GOT3 (cell line): ENCODE measurements at places on chromosomes 11 and 22.

DNA sequence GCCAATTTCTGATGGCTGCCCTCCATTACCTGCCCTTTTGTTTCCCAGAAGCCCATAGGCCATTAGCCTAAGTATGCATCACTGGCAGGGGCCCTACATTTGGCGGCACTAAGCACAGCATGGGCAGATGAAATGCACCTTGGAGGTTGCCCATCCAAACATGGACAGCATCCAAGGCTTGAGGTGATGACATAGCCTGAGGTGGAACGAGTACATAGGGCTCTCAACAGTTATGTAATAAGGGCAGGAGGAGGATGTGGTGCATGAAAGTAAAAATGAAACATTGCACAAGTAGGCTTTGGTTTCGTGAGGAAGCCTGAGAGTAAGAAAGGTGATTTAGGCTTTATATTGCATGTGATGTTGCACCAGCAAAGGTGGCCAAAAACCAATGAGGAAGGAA, 148.1 kb downstream of the FAM76B start:
- DNase-seq = no peak

GRCh38 chr11:109062445-109062844, 359.5 kb upstream of the C11orf87 start:
- DNase-seq = no peak

GRCh38 chr11:44557464-44557863, 8.0 kb upstream of the CD82 start:
- DNase-seq = no peak

DNA sequence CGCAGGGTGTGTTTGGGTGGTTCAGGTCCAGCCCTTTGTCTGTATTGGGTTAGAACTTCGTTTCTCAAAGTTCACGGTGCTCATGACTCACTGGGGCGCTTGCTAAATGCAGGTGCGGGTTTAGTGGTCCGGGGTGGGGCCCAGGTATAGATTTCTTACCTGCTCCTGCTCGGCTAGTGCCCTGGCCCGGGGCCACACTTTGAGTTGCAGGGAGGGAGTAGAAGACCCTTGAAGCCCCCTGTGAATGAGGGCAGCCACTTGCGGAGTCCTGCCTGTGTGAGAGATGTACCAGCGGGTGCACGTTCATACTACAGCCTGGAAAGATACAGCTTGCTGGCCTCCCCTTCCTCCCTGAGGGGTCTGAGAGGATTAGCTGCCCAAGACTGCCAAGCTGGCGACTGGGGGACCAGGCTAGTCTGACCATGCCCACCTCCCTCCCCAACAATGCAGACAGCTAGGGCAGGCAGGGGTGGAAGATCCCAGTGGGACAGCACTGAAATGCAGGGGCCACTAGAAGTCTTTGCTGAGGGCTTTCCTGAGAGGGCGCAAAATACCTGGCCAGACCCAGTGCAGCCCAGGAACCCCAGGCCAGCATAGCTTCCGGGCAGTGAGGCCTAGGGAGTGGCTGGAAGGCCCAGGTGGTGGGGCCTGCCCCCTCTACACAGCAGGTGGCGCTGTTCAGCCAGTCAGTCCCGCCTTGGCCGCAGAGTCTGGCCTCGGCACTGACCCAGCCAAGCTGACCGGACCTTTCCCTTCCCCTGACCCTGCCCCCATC, 5.1 kb upstream of the MYRF start:
- no peak for DNase-seq

DNA sequence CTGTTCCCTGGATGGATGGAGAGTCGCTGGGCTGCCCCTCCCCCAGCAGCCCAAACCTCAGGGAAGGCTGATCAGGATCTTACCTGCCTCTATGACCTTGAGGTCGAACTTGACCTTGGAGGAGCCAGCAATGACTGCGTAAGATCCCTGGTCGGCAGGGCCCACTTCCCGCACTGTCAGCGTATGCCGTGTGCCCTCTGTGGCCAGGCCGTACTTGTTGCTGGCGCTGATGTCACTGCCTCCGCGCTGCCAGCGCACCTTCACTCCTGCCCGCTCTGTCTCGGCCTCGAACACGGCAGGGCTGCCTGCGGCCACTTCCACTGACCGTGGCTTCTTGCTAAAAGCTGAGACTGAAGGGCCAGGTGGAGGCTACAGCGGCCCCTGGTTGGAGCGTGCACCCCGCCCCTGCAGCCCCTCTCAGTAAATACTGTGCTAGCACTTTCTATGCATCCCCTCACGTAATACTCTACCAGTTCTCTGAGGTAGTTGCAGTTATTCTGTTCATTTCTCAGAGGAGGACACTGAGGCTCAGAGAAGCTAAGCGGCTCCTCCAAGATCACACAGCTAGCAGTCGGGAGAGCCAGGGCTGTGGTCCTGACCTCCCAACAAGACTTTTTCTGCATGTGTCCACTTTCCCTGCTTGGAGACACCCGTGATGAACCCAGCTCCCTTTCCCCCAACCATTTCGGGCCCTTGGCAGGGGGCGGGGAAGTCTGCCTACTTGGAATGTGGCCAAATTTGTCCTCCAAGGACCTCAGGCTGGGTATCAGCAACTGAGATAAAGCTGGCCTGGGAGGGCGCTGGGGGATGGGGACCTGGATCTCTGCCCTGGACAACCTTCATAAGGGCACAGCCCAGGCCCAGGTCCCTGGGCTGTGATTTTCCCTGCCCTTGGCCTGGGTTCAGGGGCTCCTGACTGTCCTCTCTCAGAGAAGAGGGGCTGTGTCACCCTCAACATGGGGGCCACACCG, 1.1 kb downstream of the MYBPC3 start:
- no peak for DNase-seq

DNA sequence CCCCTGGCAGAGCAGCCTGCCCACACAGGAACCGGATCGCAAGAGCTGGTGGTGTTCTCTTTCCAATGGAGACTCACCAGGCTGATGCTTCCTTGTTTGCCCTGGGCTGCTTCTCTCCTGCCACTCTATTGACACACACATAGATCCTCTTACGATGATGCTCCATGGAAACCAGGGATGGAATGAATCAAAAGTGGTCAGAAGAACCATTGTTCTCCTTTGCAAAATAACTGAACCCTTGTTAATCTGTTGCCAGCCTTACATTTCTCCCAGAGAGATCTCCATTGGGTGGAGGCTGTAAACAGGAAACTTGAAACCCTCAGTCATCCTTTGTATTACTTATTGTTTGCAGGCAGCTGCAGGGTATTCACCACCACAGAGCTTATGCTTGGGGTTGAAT, 24.6 kb upstream of the LDLRAD3 start:
- DNase-seq = no peak

DNA sequence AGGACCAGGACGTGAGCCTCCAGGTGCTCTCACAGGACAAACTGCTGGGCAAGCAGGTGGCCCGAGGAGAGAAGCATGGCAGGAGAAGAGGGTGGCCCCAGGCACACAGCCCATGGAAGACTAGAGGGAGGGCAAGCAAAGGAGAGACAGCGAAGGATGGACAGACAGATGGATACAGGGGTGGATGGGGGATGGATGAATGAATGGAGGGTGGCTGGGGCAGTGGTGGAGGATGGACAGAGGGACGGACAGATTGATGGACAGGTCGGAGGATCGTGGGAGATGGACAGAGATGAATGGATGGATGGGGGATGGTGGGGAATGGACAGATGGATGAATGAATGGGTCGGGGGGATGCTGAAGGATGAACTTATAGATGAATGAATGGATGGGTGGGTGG, 22.7 kb downstream of the ARVCF start:
- DNase-seq = no peak

DNA sequence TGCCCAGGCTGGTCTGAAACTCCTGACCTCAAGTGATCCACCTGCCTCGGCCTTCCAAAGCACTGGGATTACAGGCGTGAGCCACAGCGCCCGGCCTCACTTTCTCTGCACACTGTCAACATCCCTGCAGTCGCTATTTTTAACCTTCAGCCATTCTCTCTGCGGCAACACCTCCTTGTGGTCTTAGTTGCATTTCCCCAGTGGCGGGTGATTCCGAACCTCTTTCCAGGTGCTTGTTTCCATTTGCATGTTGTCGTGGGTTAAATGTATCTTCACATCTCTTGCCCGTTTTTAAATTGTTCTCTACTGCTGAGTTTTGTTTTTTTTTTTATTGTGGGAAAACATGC, 2.2 kb upstream of the SCT start:
- no peak for DNase-seq

DNA sequence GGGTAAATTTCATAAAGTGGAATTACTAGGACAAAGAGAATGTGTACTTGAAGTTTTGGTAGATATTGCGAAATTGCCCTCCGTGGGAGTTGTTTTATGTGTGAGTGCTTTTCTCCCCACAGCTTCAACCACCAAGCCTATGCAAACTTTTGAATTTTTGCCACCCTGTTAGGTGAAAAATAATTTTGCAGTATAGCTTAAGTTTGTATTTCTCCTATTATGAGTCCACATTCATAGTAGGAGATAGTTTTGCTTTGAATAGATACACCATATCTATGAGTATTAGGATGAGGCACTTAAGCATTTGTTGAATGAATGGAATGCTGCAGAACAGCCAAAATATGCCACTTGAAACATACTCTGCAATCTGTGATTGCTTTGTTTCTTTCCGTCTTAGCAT, 43.6 kb downstream of the UVRAG start:
- DNase-seq = no peak

DNA sequence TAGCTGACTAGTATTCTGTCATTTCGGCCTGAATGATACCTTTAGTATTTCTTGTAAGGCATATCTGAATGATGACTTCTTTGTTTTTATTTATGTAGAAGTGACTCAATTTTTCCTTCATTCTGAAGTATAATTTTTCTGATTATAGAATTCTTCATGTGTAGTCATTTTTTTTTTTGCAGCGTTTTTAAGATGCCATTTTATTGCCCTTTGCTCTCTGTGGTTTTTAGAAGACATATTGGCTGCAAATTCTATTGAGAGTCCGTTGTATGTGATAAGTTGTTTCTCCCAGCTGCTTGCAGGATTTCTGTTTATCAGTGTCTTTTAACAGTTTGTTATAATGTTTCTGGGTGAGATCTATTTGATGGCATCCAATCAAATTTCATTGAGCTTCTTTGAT, 1224.8 kb downstream of the JRKL start:
- DNase-seq = no peak

- DNase-seq = no peak
Observed at GRCh38 chr11:114244726-114245394, 51.3 kb upstream of the NNMT start.

DNA sequence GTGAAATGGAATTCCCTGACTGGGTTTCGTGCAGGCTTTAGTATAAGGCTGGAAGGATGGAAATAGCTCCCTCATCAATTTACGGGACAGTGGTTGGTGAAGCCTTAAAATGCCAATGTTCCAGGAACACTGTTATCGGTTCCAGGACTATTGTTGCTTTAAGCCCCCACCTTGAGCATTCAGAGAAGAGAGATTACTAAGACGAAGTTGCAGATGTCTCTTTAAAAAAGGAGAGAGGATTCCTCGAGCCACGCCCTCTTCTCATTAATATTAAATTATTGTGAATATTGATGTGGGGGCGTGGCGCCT, 195 bp upstream of the CREB3L1 start:
- no peak for DNase-seq

GRCh38 chr11:24683583-24683982, 186.7 kb downstream of the LUZP2 start:
- no peak for DNase-seq

GRCh38 chr11:118238421-118238820, 13.6 kb upstream of the JAML start:
- no peak for DNase-seq

DNA sequence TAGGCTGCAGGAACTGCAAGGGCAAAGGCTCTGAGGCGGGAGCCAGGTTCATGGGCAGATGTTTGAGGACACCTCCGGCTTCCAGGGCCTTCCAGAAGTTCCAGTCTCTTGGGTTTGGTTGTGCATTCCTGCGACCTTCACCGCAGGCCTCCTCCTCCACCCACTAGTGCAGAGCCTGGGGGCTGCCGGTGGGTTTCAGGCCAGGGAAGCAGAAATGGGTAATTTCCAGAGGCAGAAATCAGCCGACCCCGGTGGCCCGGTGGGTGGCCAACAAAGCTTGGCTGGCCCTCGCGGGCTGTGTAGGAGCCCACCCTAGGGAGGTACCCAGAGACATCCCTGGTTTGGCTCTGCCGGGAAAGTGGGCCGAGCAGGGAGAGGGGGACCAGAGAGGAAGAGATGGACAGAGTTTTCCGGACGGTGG, 417 bp upstream of the PHETA2 start:
- DNase-seq = no peak

- no peak for DNase-seq
Observed at GRCh38 chr11:97332271-97332670, 942.5 kb downstream of the JRKL start.

DNA sequence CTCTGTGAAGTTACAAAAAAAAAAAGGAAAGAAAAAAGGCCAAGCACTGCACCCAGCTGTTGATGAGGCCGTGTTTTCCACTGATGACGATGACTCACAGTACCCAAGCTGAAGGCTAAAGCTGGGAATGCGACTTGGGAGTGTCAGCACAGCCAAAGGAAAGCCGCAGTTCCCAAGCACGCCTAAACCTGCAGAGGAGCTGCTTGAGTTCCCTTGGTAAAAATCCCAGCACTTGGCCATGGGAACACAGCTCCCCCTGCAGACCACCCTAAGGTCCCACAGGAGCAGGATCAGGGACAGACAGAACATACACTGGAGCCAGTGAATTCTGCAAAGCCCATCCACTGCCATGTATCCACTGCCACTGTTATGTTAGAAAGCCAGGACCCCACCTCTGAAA, 39.9 kb downstream of the SERGEF start:
- no peak for DNase-seq

DNA sequence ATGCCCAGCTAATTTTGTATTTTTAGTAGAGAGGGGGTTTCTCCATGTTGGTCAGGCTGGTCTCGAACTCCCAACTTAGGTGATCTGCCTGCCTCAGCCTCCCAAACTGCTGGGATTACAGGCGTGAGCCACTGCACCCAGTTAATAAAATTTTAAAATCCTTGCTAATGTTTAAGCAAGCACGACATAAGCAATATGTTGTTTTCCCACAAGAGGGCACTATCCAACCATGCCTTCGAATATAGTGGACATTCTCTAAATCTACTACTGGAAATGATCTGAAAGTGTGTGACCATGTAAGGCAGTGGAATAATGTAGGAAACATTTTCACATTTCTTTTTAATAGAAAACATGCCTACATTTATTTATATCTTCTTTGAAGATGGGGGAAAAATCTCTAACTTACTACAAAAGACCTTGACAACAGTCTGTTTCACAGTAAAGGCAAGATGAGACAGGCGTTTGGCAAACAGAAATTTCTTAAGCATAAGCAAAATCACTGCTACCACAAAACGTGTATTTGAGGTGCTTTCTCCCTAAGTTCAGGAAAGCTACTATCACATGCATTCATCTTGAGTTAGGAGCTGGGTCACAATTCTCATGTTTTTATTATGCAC, 38.2 kb downstream of the PITPNB start:
- DNase-seq = no peak
